ENCODE measurements at places on chromosomes 5 and 9.

GRCh38 chr5:56282951-56283350, 49.8 kb upstream of the ANKRD55 start:
- no peak for DNase-seq

DNA sequence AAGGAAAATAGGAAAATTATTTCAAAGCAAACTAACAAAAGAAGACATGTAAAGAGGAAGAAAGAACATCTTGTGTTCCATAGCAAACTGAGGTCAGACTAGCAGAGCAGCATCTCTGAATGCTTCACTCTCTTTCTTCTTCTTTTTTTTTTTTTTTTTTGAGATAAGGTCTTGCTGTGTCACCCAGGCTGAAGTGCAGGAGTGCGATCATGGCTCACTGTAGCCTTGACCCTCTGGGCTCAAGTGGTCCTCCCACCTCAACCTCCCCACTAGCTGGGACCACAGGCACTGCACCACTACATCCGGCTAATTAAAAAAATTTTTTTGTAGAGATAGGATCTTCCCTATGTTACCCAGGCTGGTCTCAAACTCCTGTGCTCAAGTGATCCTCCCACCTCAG, 36.6 kb downstream of the MELK start:
- DNase-seq: no peak

- DNase-seq: peak; percentile 48
These were observed 357.8 kb downstream of the NFIB start for GRCh38 chr9:13956107-13956506.

- DNase-seq: peak; percentile 77
These were observed 40.6 kb upstream of the ITGA2 start for GRCh38 chr5:52948418-52949076.

- peak; percentile 99 for DNase-seq
These were observed 9.2 kb downstream of the RUFY1 start for GRCh38 chr5:179559284-179560252.

- DNase-seq: no peak
These were observed 275.1 kb downstream of the BRINP1 start for GRCh38 chr9:119094086-119094485.

DNA sequence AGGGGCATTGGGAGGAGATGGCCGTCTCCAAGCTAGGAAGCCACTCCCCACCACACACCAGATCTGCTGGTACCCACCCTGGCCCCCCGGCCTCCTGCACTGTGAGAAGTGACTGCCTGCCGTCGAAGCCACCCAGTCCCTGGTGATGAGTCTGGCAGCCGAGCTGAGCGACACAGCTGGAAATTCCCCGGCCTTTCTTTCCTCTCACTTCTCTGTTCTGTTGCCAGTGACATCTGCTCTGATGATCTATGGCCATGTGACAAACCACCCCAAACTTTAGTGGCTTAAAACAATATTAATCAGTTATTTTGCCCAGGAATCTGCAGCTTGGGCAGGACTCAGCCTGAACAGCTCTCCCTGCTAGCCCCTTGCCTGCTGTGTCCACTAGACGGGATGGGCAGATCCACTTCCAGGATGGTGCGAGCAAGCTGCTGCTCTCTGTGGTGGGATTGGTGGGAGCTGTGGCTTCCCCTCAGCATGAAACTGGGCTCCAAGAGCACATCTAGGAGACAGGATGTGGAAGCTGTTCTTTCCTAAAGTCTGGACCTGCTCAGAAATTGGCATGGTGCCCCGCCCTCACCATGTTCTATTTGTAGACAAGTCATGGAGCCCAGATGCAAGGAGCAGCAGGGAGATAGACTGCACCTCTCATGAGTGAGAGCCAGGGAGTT, 211.2 kb downstream of the GADD45G start:
- peak; percentile 17 for DNase-seq

DNA sequence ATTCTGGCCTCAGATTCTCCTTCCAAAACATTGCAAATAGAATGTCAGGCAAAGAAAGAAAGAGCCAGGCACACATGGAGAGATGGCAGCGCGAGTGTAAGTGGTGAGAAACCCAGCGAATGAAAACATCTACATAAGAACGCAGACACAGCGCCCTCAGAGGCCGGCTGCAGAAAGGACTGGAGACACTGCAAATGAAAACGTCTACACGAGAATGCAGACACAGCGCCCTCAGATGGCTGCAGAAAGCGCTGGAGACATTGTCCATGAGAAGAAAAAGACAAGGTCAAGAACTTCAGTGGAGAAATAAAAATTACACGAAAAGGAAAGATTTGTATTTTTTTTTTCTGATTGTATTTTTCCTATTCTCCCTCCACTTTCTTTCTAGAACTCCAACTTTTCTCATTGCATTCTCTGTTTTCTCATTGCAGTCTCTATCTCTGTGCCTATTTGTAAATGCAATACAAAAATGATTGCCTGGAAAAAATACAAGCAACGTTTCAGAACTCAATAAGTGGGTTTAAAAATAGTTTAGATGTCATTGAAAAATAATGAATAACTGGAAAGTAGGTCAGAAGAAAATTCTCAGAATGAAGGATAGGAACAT, 117.9 kb upstream of the LPCAT1 start:
- peak; percentile 90 for DNase-seq

- no peak for DNase-seq
These were observed 1329.5 kb upstream of the WWC1 start for GRCh38 chr5:166961913-166962312.

GRCh38 chr5:173001229-173001841, 17.8 kb downstream of the ATP6V0E1 start:
- no peak for DNase-seq

Data from AG10803 (cell line).